ENCODE measurements at places on chromosomes 5 and 9.

- no peak for DNase-seq
These were observed 52.8 kb upstream of the CCDC112 start for GRCh38 chr5:115349001-115349817.

DNA sequence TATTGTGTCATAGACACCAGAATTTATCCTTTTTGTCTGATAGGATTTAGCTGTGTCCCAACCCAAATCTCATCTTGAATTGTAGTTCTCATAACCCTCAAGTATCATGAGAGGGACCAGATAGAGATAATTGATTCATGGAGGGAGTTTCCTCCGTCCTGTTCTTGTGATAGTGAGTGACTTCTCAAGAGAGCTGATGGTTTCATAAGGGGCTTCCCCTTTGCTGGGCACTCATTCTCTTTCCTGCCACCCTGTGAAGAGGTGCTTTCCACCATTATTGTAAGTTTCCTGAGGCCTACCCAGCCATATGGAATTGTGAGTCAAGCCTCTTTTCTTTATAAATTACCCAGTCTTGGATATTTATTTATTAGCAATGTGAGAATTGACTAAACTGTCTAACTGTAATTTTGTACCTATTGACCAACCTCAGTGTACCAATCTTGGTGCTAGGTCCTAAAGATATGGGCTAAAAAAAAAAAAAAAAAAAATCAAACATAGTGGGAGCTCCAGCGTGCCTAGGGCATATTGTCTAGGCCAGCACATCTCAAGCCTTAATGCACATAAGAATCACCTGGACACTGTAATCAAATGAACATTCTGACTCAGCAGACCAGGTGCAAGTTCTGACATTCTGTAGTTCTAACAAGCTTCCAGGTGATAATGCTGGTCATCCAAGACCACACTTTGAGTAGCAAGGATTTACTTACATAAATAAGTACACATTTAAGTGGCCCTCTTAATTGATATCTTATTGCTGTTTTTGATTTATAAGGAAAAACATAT is 30.5 kb downstream of the ST8SIA4 start:
- no peak for DNase-seq

- DNase-seq, result no peak
These were observed 46.6 kb upstream of the PRSS3 start for GRCh38 chr9:33748633-33749304.

DNA sequence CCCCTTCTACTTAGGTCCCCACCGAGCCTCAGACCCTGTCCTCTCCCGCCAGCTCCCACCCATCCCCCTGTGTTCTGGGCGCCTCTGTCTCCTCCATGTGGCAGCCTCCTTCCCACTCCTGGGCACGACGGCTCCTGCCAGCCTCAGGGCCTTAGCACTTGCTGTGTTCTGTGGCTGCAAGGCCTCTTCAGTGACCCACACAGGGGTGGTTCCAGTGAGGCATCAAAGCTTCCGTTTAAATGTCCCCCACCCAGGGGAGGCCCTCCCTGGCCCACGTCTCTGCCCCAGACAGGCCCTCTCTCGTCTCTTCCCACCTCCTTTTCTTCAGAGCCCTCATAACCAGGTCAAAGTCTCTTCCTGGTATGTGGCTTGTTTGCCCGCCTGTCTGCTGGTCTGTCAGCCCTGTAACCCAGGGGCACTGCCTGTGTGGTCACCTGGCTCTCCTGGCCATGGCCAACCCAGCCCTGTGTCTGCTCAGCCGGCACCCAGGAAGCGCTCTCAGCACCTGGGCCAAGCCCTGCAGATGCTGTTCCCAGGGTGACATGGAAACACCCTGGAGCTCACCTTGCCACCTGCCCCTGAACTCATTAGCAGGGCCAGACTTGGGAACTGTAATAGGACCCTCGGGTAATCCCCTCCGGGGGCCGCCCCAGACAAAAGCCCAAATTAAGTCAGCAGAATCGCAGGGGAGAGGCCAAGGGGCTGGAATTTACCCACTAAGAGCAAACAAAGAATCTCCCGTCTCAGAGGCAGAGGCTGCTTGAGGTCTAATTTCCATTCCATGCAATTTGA is 33.7 kb downstream of the LHX3 start:
- no peak for DNase-seq

DNA sequence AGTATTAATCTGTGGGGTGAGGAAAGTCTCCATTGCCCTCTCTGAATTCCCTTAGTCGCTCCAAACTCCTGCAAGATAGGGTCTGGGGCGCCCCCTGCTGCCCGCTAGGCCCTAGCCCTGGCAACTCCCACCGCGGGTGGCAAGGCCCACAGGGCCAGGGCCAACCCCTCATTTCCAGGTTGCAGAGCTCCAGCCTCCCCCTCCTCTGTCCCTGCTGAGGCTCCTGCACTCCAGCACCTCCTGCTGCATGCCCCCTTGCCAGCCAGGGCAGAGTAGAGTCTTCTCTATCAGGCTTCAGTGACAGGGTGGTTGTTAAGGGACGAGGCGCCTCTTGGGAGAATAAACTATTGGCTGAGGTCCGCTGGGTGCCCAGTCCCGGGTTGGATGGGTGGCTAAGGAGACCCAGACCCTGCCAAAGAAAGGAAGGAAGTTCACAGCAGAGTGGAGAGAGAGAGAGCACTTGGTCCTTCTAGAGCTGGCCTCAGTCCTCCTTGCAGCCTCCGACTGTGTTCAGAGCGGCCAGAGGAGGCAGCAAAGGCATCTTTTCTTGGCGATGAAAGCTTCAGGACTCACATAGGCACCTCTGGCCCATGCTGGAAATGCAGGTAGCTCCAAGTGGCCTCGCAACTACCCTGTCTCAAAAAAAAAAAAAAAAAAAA is 45.6 kb downstream of the SAR1B start:
- DNase-seq, result no peak

GRCh38 chr9:33466565-33467495 is 6.9 kb downstream of the NOL6 start:
- DNase-seq, result no peak

DNA sequence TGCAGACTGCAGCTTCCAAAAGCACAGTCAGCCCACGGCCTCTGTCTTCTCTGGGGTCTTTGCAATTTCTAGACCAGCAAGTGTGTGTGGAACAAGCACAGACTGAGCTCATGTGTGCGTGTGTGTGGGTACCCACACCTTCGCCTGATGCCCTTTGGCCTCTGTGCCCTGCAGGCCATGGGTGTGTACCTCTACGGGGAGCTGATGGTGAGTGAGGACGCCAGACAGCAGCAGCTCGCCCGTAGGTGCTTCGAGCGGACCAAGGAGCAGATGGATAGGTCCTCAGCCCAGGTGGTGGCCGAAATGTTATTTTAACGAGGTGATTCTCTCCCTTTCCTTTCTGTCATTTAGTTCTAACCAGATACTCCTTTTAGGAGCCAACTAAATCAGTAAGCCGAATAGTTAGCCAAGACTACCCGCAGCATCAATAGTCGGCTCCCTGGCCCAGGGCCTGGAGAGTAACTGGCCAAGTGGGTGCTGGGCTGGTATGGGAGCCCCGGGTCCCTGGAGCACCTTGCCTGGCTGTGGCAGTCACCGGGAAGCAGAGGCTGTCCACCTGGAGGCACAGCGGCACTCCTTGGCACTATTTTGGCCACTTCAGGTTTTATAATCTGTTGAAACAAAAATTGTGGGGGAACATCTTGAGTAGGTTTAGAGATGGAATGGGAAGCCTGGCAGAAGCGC is 235.0 kb downstream of the FANCC start:
- no peak for DNase-seq

GRCh38 chr5:77086368-77086688 is 757 bp downstream of the ZBED3 start:
- DNase-seq, result no peak

- no peak for DNase-seq
These were observed 147.5 kb downstream of the CAVIN4 start for GRCh38 chr9:100725371-100725770.

DNA sequence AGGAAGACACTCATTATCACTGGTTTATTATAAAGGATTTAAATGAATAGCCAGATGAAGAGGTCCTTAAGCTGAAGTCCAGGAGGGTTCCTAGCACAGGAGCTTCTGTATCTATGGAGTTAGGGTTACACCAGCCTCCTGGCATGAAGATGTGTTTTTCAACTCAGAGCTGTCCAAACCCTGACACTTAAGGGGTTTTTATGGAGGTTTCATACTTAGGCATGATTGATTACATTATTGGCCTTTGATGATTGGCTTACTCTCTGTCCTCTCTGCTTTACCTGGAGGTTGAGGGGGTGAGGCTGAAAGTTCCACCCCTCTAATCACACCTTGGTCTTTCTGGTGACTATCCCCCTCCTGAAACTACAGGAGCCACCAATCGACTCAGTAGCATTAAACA is 84.9 kb upstream of the ZNF169 start:
- no peak for DNase-seq

- no peak for DNase-seq
These were observed 8.4 kb downstream of the UBTD2 start for GRCh38 chr5:172274951-172275753.

DNA sequence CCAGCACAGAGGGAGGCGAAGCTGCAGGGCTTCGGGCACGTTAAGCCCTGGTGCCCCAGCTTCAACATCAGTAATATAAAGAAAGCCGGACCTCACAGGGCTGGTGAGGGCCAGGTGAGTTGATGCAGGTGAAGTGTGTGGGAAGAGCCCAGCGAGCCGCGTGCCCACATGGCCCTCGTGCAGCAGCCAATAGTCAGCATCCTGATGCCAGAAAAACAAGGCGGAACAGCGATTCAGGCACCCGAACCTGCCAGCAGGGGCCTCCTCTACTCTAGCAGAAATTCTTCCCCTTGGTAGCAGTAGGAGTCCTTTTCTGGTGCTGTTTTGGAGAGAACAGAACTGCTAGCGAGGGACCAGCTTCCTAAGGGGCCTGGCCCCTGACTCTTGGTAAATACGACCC is 7.8 kb downstream of the MED10 start:
- DNase-seq, result no peak

- no peak for DNase-seq
These were observed 80.0 kb upstream of the SAP30L start for GRCh38 chr5:154365823-154366222.

DNA sequence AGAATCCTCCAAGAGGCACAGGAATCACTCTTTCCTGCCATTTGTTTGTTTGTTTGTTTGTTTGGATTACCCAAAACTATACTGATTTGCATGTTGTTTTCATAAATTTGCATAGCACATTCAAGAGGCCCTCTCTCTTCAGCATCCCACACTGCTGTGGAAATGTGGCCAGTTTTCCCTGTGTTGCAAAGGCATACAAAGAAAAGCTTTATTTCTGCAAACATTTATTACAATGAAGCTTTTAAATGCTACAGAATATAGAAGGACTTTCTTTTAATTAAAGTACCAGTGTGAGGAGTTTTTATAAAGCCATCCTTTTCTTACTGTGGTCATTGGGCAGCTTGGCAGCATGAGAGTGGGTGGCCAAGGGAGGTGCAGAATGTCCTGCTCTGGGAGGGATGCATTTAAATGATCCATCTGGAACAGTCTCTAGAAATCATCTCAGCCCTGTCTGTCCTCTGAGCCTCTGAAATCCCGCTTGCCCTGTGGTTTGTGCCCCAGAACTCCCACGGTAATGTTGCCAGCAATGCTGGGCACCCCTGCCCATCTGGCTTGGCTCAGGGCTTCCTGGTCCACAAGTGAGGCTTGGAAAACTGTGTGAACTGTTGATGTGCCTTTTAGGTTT is 356.8 kb upstream of the KIF2A start:
- DNase-seq, result no peak

DNA sequence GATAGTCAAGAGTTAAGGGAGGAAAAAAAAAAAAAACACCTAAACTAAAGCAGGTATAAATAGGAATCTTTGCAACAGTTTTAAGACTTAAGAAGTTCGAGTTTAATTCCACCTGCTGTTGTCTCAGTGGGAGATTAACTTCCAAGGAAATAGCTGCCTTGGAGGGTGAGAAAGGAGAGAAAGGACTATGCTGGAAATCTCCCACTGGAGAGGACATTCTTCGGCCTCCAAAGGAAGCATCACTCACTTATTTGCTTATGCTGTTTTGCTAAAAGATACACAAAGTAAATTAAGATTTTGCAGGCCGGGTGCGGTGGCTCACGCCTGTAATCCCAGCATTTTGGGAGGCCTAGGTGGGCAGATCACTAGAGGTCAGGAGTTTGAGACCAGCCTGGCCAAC is 317.9 kb upstream of the MPDZ start:
- DNase-seq, result no peak

GRCh38 chr5:72238712-72239445 is 81.2 kb downstream of the MRPS27 start:
- no peak for DNase-seq

- DNase-seq, result no peak
These were observed 296.9 kb downstream of the ADAMTS6 start for GRCh38 chr5:65184780-65185179.

DNA sequence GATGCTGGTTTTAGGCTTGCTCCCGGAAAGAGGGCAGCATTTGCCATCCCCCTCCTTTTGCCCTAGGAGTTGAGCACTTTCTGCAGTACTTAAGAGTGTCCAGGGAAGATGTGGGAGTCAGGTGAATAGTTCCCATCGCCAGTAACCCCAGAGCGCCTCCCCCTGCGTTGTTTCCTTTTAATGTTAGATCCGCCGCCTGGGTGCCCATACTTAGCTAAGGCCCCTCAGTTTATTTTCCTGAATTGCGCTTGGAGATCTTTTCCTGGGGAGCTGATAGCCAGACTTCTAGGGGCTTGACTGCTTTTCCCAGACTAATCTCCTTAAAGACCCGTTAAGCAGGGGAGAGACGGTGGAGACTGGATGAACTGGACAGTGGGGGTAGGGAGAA is 377 bp upstream of the PCDHAC2 start:
- no peak for DNase-seq

DNA sequence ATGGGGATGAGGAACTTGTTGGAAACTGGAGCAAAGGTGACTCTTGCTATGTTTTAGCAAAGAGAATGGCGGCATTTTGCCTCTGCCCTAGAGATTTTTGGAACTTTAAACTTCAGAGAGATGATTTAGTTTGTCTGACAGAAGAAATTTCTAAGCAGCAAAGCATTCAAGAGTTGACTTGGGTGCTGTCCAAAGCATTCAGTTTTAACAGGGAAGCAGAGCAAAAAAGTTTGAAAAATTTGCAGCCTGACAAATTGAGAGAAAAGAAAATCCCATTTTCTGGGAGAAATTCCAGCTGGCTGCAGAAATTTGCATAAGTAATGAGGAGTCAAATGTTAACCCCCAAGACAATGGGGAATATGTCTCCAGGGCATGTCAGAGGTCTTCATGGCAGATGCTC is 682.3 kb upstream of the ST8SIA4 start:
- no peak for DNase-seq

DNA sequence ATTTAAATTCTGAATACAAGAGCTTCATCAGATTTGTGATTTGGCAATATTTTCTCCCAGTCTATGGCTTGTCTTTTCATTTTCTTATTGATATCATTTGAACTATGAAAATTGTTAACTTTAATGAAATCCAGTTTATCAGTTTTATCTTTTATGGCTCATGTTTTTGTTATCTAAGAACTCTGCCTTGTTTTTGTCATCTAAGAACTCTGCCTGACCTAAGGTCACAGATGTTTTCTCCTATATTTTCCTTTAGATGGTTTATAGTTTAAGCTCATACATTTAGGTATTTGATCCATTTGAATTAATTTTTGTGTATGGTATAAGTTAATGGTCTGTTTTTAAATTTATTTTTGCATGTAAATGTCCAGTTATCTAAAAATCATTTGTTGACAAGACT is 52.9 kb downstream of the NIPBL start:
- no peak for DNase-seq

GRCh38 chr9:994005-994404 is 17.6 kb downstream of the DMRT3 start:
- no peak for DNase-seq

GRCh38 chr5:104297076-104297475 is 734.5 kb upstream of the NUDT12 start:
- DNase-seq, result no peak
